ENCODE measurements at places on chromosomes 6 and 20.

GRCh38 chr6:157388924-157389323, 7.9 kb downstream of the ZDHHC14 start:
- no peak for DNase-seq

DNA sequence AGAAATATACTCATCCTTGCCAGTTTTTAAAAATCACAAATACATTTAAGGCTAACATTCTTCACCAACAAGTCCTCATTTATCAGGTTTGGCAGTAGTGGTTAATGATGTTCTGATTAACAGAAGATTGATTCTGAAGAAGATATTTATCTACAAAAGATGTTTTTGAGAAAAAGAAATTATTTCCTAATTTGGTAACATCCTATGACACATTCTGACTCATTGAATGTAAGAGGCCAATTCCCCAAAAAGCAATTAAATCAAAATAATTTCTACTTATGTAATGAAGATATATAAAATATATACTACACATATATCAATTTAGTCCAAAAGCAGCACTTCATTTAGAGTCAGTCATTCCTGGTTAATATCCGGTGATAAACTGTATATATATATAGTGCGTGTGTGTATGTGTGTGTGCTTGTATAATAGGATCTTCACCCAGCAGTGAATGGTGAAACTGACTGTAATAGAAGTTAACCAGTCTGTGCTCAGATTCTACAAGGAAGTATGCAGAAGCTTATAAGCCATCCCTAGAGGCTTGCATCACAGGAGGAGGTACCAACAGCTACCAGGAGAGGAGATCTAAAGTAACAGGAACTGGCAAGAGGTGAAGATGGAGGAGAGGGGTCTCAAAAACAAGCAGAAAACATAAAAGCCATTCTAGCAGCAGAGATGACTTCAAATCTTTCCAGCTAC, 82.9 kb upstream of the MARCKS start:
- no peak for DNase-seq

DNA sequence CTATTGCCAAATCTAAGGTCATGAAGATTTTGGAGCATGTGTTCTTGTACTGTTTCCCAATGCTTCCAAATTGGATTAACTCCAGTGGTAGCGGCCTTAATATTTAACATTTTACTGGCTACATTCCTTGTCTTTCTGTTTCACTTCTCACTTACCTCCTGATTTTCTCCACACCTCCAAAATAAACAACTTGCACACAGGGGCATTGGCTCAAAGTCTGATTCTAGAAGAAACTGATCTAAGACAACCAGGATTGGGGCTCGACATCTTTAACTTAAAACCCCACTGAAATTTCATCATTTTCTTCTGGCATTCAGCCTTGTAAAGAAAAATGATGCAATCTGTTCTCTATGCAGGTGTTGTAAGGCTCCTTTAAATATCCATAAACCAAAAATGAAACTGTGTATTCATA, 557.9 kb upstream of the ID4 start:
- DNase-seq: no peak

DNA sequence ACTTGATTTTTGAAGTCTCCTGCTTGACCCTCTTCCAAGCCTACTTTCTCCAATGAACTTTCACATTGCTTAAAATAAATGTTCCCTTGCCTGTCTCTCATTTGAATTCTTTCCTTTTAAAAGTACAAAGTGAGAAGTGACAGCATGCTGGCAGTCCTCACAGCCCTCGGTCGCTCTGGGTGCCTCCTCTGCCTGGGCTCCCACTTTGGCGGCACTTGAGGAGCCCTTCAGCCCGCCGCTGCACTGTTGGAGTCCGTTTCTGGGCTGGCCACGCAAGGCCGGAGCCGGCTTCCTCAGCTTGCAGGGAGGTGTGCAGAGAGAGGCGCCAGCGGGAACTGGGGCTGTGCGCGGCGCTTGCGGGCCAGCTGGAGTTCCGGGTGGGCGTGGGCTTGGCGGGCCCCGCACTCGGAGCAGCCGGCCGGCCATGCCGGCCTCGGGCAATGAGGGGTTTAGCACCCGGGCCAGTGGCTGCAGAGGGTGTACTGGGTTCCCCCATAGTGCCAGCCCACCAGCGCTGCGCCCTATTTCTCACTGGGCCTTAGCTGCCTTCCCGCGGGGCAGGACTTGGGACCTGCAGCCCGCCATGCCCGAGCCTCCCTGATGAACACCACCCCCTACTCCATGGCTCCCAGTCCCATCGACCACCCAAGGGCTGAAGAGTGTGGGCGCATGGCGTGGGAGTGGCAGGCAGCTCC, 31.9 kb downstream of the SERPINB6 start:
- no peak for DNase-seq

DNA sequence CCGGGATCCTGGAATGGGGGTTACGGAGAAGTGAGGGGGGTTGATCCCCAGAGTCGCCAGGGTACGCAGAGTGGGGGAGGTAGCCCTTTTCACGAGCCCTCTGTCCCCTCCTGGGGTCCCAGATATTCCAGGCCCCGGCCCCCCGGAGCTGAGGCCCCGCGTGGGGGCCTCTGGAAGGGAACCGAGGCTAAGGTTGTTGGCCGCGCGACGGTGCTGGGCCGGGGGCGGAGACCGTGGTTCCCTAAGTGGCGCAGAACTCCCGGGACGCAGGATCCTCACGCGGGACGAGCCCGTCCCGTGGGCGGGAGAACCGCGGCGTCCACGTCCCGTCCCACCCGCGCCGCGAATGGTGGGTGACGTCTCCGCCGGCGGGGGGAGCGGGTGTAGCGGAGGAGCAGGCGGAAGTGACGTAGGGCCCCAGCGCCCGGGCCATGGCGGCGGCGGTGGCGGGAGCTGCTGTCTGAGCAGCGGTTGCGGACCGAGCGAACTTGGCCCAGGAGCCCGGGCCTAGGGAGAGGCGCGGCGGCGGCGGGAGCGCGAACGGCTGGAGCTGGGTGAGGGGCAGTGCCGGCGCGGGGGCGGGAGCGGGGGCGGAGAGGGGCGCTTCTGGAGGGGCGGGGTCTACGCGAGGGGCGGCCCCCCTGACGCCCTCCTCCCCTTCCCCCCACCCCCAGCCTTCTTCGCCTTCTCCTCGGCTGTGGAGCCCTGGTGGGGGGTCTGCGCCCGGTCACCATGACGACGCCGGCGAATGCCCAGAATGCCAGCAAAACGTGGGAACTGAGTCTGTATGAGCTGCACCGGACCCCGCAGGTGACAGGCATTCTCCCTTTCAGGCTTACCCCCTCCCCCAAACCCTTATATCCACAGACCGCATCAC, at the start of gene RING1:
Gene RING1, plus strand, starts transcription at position 410 of the 877 bp plus-strand sequence. Its CDS starts 323 bp downstream, at position 733.
- peak; percentile 52 for DNase-seq

Data from NCI-H1105 (cell line).